Stimulated activated CD4-positive, alpha-beta T cell treated with anti-CD3 and anti-CD28 coated beads, Interleukin-2, amount 100 ng/mL, for 24 hours (primary cell): ENCODE measurements at places on chromosomes 2 and 18.

DNA sequence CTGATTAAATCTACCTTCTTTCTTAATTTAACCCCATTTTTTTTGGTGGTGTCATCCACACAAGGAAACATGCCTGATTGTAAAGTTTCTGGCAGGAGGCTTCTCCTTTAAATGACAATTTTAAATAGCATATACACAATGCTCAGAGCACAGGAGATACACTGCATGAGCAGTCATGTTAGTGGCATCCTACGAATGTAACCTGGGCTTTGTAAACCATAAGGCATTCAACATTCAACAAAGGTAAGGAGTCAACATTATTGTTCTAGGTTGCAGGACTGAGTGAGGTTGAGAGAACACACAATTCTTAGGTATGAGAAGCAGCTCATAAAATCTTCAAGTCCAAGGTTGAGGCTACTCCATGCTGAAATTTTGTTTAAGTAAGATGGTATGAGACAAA lies 266.6 kb upstream of the SIX2 start:
- DNase-seq = no peak

DNA sequence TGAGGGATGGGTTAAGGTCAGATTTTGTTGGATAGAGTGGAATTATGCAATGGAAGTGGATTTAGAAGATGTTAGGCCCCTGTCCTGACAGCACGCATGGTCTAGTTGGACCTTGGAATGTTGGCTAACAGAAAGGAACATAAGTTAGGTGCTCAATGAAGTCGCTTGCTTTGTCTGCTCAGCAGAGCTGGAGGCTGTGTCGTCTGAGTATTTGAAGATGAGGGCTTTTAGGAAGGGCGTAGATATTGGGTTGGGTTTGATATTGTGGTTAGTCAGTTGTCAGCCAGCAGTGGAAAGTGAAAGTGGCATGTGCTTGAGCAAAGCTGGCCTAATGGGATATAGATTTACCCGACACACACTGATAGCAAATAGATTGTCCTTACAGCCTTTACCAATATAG lies 239.3 kb downstream of the PRKCE start:
- no peak for DNase-seq

- no peak for DNase-seq
Measured at GRCh38 chr2:170156592-170156991, 21.4 kb upstream of the MYO3B start.

GRCh38 chr2:65185012-65185411 lies 42.6 kb upstream of the ACTR2 start:
- DNase-seq = no peak

DNA sequence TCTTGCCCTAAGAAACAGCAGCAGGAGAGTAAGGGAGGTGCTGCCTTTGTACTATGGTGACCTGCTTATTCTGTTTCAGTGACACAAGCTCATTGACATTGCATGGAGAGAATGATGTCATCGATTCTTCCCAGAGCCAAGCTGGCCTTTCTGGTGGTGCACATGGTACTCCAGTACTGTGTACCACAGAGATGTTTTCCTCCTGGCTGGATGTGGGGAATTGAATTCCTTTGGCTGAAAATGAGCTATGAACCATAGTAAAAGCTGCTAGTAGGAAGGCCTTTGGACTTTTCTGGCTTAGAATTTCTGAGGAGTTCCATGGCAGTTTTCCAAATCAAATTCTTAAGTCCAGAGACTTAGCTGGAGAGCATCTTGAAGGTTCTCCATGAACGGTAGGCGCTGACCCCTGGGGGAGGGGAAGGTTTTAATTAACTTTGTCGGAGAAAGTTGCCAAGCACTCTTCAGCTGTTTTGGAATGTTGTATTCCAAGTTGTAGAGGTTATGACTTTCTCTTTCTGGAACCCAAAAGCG lies 17.1 kb upstream of the B3GNT2 start:
- DNase-seq = no peak

DNA sequence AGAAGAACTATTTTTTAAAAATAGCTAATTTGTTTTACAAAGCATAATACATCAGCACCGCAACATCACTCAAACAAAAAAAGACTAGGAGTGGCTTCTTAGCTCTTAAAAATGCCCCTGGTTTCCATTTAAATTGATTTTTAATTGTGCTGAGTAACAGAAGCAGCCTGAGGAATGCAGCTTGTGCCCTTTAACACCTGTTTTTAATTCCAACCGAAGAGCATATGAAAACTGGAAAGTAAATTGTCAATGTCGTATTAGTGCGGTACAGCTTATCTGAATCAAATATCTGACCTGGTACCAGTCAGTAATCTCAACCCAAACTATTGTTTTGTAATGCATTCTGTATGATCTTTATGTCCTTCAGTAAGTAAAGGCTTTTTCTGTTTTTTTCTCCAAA lies 13.2 kb upstream of the CD302 start:
- DNase-seq = no peak

GRCh38 chr2:170943041-170943440 lies 14.0 kb downstream of the GORASP2 start:
- no peak for DNase-seq

DNA sequence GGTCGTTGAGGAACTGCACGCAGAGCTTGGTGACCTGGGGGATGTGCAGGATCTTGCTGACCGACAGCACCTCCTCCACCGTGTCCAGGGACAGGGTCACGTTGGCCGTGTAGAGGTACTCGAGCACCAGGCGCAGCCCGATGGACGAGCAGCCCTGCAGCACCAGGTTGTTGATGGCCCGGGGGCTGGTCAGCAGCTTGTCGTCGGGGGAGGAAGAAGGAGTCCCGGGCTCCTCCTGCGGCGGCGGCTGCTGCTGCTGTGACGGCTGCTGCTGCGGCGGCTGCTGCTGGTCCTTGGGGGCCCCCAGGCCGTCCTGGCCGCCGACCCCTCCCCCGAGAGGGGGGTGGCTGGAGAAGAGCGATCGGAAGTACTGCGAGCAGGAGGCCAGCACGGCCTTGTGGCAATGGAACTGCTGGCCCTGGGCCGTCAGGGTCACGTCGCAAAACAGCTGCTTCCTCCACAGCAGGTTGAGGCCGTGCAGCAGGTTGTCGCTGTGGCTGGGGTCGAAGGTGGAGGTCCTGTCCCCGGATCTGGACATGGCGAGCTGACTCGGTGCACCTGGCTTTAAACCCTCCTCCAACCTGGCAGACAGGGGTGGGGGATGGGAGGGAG lies 2.7 kb downstream of the KLHL14 start:
- no peak for DNase-seq

DNA sequence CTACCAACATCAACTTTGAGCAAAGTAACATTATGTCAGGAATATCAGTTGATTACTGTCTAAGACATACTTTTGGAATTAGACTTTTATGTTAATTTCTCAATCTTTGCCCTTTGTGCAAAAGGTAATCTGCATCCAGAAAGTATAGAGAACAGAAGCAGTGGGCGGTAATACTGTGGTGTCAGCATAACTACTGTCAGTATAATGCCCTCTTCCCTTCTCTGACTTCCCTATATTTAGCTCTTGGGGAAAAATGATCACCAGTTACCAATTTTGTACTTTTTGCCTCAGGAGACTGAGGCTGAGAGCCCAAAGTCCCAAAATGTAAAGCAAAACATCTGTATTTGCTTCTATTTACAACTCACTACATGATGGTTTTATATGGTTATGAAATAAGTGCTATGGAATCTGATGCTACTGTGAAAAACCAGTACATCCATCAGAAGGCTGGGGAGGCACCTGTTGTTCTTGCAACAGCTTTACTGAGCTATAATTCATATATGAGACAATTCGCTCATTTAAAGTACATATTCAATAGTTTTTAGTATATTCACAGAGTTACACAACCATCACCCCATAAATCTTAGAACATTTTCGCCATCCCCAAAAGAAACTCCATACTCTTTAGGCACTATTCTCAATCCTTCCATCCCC lies 51.3 kb upstream of the CD302 start:
- no peak for DNase-seq

DNA sequence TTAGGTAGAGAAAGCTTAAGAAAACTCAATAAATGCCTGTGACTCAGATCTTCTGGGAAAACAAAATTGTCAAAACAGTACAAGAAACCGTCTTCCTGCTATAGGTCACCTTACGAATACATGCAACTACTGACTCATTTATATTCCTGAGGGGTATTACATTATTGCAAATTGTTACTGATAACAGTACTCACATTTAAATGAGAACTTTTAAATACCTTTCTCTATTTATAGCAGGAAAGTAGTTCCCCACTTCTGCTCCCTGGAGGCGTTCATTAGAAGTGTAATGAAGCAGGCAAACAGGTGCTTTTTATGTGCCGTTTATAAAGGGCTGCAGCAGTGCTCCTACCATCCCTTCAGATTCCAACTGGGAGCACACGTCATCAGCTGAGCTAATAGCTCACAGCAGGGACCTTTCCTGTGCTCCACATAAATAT lies 65.1 kb upstream of the RPRM start:
- DNase-seq = no peak

DNA sequence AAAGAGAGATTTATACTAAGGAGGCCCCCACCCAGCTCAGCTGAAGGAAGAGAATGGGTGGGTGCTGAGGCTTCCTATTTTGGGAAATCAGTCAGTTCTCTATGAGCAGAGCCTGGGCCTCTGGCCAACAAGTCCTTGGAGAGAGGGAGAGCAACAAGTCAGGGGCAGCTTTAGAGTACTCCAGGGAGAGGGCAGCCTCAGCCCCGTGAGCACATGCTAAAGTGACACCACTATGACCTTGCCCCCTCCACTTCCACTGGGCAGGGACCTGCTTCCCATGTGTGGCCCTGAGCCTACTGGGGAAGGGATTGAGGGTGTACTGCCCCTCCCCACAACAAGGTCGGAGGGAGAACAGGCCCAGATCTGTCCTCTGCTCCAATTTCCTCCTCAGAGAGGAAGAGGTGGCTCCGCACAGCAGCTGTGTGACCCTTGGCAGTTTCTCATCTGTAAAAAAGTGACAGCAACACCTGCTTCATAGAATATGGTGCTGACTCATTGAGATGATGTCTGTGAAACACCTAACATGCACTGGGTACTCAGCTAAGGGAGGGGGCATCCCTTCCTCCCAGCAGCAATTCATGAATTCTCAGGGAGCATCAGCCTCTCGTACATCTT lies 72.9 kb downstream of the CLHC1 start:
- no peak for DNase-seq

DNA sequence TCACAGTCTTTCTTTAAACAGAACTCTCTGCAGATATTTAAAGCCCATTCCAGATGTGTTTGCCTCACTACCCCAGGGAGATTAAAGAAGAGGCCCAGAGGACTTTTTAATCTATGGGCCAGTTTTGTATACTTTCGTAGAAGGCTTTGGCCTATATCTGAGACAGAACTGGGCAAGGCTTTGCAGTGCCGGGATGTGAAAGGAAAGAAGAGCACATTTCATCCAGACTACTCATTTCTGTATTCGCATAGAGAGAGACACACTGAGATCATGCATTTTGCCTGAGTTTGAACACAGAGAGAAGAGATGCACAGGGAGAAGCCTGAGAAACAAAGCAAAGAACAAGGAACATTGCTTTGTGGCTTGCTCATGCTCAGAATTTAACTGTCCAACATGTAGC lies 54.9 kb upstream of the SLC5A7 start:
- no peak for DNase-seq

- no peak for DNase-seq
Measured at GRCh38 chr2:21683838-21684237, 560.1 kb downstream of the TDRD15 start.
